Tracheal epithelial cell (primary cell): ENCODE measurements at places on chromosomes 7 and 10. TPM values are rescaled to one million over a fixed set of nuclear protein-coding genes. Genes with fewer than 3 reads are reported as not detected.

The FAM13C gene
- under 0.01 and 0.24 TPM in 2 replicates for total RNA-seq

The TMEM176B gene
- not detected in 2 replicates for total RNA-seq

The GSTO2 gene
- total RNA-seq, result 21.7 and 41.8 TPM in 2 replicates

The APBB1IP gene
- total RNA-seq, result 1.4 TPM in 1 of 2 replicates, not detected in the other

The LOXL4 gene
- 0.64 and 5.3 TPM in 2 replicates for total RNA-seq

The CPVL gene
- total RNA-seq, result 0.43 and 3.4 TPM in 2 replicates

The PON1 gene
- not detected in 2 replicates for total RNA-seq

The PNLIPRP1 gene
- total RNA-seq, result not detected in 2 replicates

The SUPV3L1 gene
- 32.3 and 33.7 TPM in 2 replicates for total RNA-seq

The LRRC18 gene
- total RNA-seq, result not detected in 2 replicates

The MSMB gene
- total RNA-seq, result not detected in 2 replicates

The SLC26A3 gene
- total RNA-seq, result not detected in 2 replicates

The EBLN1 gene
- not detected in 2 replicates for total RNA-seq

The ADAM22 gene
- under 0.01 TPM in 1 of 2 replicates, not detected in the other for total RNA-seq

The EPO gene
- total RNA-seq, result not detected in 2 replicates

The TMEM176A gene
- not detected in 2 replicates for total RNA-seq

The HMX2 gene
- not detected in 2 replicates for total RNA-seq

The CH25H gene
- total RNA-seq, result under 0.01 TPM in 1 of 2 replicates, not detected in the other

The TEX47 gene
- total RNA-seq, result not detected in 2 replicates

The CDK14 gene
- total RNA-seq, result 10.4 and 17.8 TPM in 2 replicates
